Heart right ventricle (tissue), 16 donors: ENCODE measurements at places on chromosomes 3 and 15. TPM values are rescaled to one million over a fixed set of nuclear protein-coding genes. Genes with fewer than 3 reads are reported as not detected.

The MGLL gene
- polyA plus RNA-seq: 35.7 TPM

The CYP1A2 gene
- not detected for polyA plus RNA-seq

The PLIN1 gene
- 15.7 TPM for polyA plus RNA-seq

The AZI2 gene
- polyA plus RNA-seq: 19.6 TPM

The GDPGP1 gene
- 4.9 TPM for polyA plus RNA-seq

The SNX1 gene
- polyA plus RNA-seq: 47.9 TPM

GRCh38 chr3:12484198-12484982, at the start of gene TSEN2:
Gene TSEN2, plus strand, starts transcription at chr3:12484480. Its CDS starts 5,321 bp downstream, at chr3:12489801.
- no peaks in the 10 kb centered on the region for H3K36me3 ChIP-seq
- H3K27ac ChIP-seq: peak within 1 kb of the TSS; percentile 88
- H3K4me1 ChIP-seq: peaks cover 17% of the 10 kb centered on the region

DNA sequence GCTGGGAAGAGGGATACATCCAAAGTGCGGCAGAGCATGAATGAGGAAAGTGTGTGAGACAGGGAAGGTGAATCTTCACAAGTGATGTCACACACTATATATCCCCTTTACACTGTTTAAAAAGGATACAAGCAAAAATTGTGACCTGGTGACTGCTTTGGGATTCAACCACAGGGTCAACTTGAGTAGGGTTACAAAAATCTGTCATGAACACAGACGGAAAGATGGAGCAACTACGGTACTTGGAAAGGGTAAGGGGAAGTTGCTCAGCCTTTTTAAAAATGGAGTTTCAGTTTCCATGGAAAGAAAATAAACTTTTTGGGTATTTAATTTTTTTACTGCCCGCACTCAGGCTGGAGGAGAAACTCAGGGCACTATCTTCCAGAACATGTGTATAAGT, 60.3 kb downstream of the B3GNT5 start:
- DNase-seq: no peak
- no peak overlapping the region for H3K27ac ChIP-seq
- no peak overlapping the region for H3K4me3 ChIP-seq
- no peaks in the 10 kb centered on the region for H3K4me1 ChIP-seq

GRCh38 chr3:119351581-119351980, 57.4 kb downstream of the ARHGAP31 start:
- no peaks in the 10 kb centered on the region for H3K36me3 ChIP-seq
- no peaks in the 10 kb centered on the region for H3K27me3 ChIP-seq
- no peak overlapping the region for H3K4me3 ChIP-seq
- DNase-seq: no peak

DNA sequence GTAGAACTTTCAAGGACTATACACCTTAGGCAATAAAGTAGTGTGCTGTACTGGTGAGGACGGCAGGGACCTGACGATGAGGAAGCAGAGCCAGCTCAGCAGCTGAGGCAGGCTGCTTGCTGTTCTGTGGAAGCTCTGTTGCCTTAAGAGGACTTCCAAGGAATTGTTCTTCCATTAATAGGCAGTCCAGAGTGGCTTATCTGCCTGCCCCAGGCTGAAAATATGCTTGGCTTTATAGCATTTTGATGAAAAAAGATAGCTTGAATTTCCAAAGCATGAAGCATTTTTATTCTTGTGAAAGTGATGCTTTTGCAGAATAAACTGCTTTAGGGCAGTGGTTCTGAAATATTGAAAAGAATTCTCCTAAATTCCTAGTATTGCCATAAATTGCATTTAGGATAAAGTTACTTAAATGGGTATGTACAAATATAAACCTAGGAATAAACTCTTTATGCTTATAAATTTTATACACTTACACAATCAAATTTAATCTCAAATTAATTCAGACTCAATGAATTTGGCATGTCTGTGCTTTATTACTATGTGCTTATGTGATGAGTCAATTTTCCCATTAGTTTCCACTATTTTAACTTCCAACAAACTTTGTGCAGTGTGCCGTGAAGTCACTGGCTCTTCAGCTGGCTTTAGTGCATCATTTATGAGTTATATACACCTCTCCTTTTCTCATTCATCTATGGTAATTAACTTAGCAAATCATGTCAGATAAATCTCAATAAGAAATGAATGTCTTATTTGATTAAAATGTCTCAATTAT, 231.0 kb upstream of the RASGRP1 start:
- H3K36me3 ChIP-seq: no peaks in the 10 kb centered on the region
- no peak for DNase-seq
- no peaks in the 10 kb centered on the region for H3K27me3 ChIP-seq
- no peaks in the 10 kb centered on the region for H3K4me1 ChIP-seq
- no peak overlapping the region for H3K27ac ChIP-seq

GRCh38 chr3:178063461-178063860, 472.8 kb upstream of the KCNMB2 start:
- DNase-seq: no peak
- H3K27me3 ChIP-seq: no peaks in the 10 kb centered on the region
- no peak overlapping the region for H3K4me3 ChIP-seq
- no peaks in the 10 kb centered on the region for H3K36me3 ChIP-seq
- H3K4me1 ChIP-seq: peaks cover 6% of the 10 kb centered on the region

GRCh38 chr15:51649659-51650521, 27.3 kb upstream of the DMXL2 start:
- H3K4me3 ChIP-seq: no peak overlapping the region
- no peaks in the 10 kb centered on the region for H3K27me3 ChIP-seq
- no peaks in the 10 kb centered on the region for H3K4me1 ChIP-seq
- H3K36me3 ChIP-seq: no peaks in the 10 kb centered on the region
- H3K27ac ChIP-seq: no peak overlapping the region
